Caki2 (cell line): ENCODE measurements at places on chromosomes 7 and 10. TPM values are rescaled to one million over a fixed set of nuclear protein-coding genes. Genes with fewer than 3 reads are reported as not detected.

OGDHL gene
- 4.1 and 13.9 TPM in 2 replicates for total RNA-seq

PDLIM1 gene
- total RNA-seq: 14.8 and 16.9 TPM in 2 replicates

GRCh38 chr7:27925573-27926201 is 185.7 kb downstream of the TAX1BP1 start:
- no peak for DNase-seq

- DNase-seq: no peak
These were observed 160.9 kb upstream of the BMPER start for GRCh38 chr7:33744293-33745075.

- DNase-seq: no peak
These were observed 35.8 kb upstream of the NRF1 start for GRCh38 chr7:129575699-129576098.

DNA sequence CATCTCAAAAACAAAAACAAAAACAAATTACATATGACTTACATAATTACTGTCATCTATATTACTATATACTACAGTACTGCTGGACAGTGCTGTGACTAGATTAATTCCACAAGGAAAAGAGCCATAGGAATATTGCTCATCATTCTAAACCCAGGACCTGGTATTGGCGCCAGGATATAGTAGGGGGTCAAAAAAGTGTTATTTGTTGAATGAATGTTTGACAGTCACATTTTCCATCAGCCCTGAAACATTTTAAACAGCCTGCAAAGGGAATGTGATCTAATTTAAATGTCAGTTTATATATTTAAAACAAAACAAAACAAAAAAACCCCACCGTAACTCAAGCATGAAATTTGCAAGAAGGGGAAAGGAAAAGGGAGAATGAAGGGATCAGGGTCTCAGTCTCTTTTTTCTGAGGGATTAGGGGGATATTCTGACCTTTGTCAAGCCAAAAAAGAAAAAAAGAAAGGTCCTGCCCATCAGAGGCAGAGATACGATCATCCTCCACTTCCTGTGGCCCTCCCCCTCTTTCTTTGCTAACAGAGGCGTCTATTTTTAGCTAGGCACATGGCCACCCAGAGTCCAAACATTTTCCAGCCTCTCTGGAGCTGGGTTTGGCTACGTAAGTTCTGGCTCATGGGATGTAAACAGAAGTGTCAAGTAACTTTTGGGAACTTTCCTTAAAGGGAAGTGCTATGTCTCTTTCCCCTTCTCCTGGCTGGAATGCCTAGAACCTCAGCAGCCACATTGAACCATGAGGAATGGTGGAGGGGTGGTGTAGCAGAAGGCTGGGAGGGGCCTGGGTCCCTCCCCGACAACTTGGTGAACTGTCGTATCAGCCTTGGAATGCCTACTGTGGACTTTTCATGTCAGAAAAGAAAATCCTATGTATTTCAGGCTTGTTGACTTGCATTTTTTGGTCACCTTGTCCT is 44.6 kb upstream of the DLG5 start:
- DNase-seq: no peak

DNA sequence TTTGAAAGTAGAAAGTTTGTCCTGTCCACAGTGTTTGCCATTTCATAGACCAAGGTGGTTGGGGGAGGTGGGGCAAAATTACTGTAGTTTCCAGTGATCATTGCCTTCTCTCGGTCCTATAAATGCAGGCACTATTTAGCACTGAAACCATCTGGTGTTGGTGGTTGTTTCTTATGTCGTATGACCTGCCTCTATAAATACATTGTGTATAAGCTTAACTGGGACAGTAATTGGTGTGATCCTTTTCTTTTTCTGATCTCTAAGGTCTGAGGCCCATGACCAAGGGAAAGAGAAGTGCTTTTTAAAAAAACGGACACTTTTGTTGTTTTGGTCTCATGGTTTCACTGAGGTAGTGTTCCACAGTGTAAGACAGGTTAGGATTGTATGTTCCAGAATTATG is 63.1 kb downstream of the AUTS2 start:
- no peak for DNase-seq
